Activated naive CD8-positive, alpha-beta T cell treated with anti-CD3 and anti-CD28 coated beads, Interleukin-2, amount 50 U/mL, for 24 hours (primary cell): ENCODE measurements at places on chromosomes 1 and 21.

DNA sequence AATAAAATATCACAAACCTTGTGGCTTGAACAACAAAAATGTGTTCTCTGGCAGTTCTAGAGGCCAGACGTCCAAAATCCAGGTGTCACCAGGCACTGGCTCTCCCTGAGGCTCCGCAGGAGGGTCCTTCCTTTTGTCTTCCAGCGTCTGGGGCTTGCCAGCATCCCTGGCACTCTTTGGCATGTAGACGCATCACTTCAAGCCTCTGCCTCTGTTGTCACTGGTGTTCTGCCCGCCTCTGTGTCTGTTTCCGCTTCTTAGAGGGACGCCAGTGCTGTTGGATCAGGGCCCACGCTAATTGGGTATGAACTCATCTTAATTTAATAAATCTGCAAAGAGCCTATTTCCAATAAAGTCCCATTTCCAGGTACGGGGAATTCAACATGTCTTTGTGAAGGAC is 273.7 kb upstream of the C1orf174 start:
- DNase-seq: no peak

- DNase-seq: no peak
Measured at GRCh38 chr1:72885841-72886240, 603.5 kb upstream of the NEGR1 start.

- no peak for DNase-seq
Measured at GRCh38 chr1:107990606-107991005, 25.6 kb upstream of the VAV3 start.

DNA sequence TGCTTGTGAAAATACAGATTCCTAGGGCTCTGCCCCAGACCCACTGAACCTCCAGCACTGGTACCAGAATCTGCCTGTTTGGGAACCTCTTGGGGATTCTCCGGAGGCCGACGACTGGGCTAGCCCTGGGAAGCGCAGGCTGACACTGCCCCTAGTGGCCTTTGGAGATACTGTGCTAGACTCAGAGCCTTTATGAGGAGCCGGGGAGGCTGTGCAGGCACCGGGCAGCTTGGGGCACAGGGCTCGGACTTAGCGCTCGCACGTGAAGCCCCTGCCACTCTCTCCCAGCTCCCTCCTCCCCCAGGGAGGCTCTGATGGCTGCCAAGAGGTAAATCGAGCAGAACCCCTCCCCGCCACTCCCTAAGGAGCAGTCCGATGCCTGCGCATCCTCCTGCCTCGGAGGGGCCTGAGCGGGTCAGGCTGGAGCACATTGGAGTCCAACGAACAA is 144.6 kb upstream of the TNR start:
- DNase-seq: peak; percentile 36
